KG1 (cell line): ENCODE measurements at places on chromosomes 7 and 10.

DNA sequence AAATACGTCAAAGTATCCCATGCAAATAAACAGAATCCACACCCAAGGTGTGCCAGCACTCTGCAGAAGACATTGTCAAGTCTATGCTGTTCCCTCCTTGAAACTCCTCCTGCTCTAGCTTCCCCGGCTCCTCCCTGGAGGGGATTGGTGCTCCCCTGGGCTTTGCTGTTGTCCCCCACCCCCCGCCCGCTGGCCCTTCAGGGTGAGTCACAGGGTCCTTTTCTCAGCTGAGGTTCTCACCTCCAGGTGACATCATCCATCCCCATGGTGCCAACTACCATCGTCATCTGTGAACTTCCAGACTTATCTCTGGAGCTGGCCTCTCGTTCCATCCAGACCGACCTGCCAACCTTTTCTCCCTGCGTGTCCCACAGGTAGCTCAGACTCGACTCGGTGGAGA, 77.0 kb downstream of the ITIH5 start:
- no peak for DNase-seq

GRCh38 chr7:42692621-42693020, 219.2 kb downstream of the C7orf25 start:
- DNase-seq, result no peak

DNA sequence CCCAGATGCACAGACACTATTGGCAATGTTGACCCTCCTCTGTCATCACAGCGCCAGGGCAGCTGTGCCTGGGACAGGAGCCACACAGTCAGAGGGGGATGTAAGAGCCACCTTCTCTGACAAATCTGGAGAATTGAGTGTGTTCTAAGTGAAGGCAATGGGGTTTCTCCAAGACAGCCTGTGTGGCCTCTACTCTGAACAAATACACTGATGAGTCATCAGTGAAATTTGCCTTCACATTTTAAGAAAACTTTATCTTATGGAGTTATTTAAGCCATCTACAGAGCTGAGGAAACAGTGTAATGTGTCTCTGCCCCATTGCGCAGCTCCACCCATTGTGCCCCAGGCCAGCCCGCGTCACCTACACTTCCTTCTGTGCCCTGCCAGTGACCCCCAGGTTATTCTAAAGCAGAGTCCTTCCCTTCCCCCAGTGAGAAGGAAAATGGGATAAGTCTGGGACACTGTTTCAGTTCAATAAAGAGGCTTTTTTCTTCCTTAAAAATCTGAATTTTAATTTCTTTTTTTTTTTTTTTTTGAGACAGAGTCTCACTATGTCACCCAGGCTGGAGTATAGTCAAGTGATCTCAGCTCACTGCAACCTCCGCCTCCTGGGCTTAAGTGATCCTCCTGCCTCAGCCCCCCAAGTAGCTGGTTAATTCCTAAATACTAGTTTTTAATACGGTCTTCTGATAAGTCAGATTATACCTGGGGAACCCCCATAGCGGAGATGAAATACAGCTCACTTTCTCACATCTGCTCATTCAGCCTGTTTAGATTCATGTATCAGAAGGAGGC, 21.8 kb downstream of the AKR1E2 start:
- no peak for DNase-seq

DNA sequence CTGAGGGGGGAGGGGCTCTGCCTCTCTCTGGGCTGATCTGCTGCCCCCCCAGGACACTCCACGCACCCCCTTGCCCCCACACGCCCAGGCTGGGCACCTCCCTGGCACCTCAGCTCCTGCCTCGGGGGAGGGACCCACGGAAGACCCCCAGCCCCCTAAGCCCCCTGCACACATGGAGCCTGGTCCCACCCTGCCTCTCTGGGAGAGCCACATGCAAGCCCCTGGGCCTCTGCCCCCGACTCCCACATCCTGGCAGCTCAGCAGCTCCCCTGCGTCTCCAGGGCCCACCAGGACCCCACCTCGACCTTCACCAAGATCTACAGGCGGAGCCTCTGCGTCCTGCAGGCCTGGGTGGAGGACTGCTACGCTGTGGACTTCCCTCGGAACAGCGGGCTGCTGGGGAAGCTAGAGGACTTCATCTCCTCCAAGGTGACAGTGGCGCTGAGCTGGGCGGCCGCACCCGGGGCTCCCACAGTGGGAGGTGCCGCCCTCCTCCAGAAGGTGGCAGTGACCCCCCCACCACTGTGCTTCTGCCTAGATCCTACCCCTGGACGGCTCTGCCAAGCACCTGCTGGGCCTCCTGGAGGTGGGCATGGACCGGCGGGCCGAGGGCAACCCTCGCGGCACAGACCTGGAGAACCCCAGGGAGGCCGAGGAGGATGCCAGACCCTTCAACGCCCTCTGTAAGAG, 18.7 kb upstream of the UTF1 start:
- DNase-seq, result no peak

- no peak for DNase-seq
Measured at GRCh38 chr7:1713502-1714484, 43.7 kb downstream of the ELFN1 start.

- no peak for DNase-seq
Measured at GRCh38 chr7:2777898-2778535, 66.1 kb downstream of the GNA12 start.

GRCh38 chr7:24781106-24781505, 23.8 kb upstream of the GSDME start:
- DNase-seq, result no peak

GRCh38 chr10:63618552-63618951, 97.4 kb downstream of the REEP3 start:
- no peak for DNase-seq

GRCh38 chr10:30227481-30227880, 121.6 kb downstream of the MTPAP start:
- DNase-seq, result no peak

DNA sequence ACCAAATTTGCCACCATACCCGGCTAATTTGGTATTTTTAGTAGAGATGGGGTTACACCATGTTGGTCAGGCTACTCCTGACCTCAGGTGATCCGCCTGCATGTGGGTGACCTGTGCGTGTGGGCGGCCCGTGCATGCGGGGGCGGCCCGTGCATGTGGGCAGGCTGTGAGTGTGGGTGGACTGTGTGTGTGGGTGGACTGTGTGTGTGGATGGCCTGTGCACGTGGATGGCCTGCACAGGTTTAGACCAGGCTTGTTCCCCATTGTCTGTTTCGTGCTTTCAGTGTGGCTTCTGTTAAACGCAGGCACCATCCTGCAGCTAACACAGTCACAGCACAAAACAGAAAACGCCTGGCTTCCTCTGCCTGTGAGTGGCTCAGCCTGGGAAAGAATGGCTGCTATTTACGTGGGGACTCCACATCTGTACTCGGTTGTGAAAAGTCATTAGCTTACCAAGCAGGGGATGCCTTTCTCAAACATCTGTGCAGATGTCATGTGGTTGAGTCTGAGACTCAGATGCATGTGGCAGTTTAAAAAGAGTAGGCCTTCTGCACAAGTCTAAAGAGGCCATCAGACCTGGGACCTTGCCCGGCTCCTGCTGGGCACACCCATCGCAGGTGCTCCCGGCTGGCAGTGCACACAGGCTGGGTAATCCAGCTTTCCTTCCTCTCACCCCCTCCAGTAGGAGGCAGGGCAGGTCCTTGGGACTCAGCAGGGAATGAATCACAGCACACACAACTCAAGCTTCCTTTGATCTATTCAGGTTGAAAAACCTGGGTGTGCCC, 91.6 kb downstream of the COBL start:
- DNase-seq, result no peak

GRCh38 chr10:125021686-125022344, 79.9 kb downstream of the ZRANB1 start:
- DNase-seq, result no peak

- DNase-seq, result peak; percentile 74
Measured at GRCh38 chr10:43461950-43462349, 25.0 kb downstream of the ZNF487 start.

GRCh38 chr7:130268463-130269317, 2.0 kb downstream of the CPA2 start:
- no peak for DNase-seq

DNA sequence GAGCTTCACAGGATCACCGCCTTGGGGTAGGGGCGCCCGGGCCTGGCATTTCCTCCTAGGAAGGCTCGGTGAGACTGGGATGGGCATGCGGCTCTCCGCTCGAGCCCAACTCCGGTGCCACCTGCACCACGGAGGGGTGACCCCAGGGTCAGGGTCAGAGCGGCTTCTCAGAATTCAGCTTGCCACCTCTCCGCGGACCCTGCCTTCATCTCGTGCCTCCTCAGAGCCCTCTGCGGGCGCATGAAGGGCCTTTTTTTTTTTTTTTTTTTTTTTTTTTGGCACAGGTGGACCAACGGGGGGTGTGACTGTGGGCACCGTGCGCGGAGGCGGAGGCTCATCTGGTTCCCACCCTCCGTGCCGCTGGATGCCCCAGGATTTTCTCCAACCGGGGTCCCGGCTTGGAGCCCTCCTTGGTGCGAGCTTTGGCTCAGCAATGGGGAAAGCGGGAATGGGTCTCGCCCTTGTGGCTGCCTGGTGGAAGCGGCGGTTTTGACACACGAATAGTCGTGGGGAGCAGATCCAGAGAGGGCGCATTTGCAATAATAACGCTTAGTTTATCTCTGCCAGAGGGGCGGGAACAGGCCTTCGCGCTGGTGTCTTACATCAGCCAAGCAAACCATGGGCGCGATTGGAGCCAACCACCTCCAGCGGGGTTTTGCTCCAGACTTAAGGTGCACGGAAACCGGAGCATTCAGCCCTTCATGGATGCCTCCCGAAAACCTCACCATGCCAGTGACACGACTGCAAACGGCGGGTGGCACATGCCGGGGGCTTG, 5.0 kb upstream of the TNRC18 start:
- DNase-seq, result peak; percentile 56

DNA sequence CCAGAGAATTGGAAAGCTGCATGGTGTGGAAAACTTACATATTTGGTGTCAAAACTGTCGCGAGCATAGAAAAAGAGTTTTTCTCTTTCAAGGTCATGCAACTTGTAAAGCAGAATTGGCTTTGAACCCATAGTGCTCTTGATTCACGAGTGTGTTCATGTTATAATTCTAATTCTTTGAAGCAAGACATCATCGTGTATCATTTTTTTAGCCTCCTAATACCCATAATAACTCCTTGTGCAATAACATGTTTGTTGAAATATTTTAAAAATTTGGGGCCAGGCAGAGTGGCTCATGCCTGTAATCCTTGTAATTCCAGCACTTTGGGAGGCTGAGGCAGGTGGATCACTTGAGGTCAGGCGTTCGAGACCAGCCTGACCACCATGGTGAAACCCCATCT, 4.2 kb downstream of the CCL24 start:
- no peak for DNase-seq

DNA sequence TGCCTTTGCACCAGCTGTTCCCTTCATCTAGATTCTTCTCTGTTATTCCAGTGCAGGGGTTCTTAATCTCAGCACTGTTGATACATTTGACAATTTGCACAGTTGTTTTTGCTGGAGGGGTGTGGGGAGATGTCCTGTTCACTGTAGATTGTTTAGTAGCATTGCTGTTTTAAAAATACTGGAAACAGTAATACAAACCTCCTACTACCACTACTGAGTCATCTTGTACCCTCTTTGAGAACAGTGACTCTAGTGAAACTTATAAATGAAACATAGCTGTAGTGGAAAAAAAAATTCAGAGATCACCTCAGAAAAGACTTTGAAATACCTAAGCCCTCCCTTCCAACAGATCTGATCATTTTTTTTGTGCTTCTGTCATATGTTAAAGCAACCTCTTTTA, 154.8 kb upstream of the TMEM196 start:
- DNase-seq, result no peak

GRCh38 chr7:23533238-23533604, 1.4 kb upstream of the TRA2A start:
- no peak for DNase-seq

GRCh38 chr7:116101704-116102103, 71.1 kb upstream of the TFEC start:
- DNase-seq, result no peak

GRCh38 chr7:105267244-105267643, 121.5 kb downstream of the SRPK2 start:
- no peak for DNase-seq

GRCh38 chr10:114687459-114687858, 29.4 kb upstream of the ABLIM1 start:
- DNase-seq, result no peak

DNA sequence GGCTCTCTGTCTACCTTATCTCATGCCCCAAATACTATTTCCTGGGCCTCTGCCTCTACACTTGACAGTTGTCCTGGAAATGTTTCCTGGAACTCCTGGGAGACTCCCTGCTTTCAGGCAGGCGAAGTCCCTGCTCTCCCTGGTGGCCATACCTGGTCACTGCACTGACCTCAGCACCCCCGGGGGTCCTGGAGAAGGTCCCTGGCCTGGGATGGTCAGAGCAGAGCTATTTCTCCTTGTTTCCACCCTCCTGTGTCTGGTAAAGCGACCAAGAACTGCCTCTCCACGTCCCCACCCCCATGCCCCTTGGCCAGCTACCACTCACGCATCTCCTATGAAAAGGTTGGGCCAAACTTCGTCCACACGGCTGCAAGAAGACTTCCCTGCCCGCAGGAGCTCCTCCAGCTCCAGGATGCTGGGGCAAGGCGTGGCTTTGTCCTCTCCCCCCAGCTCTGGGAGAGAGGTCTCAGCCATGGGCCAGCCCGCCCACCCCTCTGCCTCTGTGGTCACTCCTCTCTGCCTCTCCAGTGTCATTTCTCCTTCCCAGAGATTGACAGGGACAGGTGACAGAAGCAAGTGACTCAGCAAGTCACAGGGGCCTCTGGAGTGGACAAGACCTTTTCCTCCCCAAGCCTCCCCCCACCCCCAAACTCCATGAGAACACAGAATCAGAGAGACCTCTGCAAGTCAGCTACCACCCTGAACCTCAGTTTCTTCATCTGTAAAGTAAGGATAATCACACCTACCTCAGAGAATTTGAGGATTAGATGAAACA, 2.6 kb upstream of the SAMD8 start:
- DNase-seq, result no peak

DNA sequence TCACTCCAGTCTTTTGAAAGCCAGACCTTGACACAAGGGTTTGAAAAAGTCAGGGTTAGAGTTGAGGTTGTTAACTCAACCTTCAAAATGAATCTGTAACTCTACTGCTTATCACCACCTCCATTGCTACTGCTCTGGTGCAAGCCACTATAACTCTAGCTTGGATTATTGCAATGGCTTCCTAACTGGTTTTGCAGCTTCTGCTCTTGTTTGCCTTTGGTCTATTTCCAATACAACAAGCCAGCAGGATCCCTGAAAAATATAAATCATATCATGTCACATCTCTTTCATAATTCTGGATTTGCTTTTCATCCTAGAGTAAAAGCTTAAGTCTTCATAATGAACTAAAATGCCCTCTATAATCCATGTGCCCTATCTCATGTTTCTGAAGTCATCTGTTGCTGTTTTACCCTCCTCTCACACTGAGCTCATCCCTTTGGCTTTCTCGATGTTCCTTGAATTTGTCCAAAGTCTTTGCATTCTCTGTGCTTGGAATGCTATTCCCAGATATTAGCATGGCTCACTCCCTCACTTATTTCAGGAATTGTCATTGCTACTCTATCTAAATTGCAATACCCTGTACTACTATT, 10.9 kb downstream of the TAS2R60 start:
- DNase-seq, result no peak

- no peak for DNase-seq
Measured at GRCh38 chr7:149707448-149707886, 65.9 kb downstream of the ZNF467 start.

- no peak for DNase-seq
Measured at GRCh38 chr10:22560913-22561239, 153.5 kb downstream of the PIP4K2A start.

- no peak for DNase-seq
Measured at GRCh38 chr7:21915140-21915539, 30.6 kb downstream of the CDCA7L start.

GRCh38 chr10:115866691-115867090, 406.3 kb downstream of the GFRA1 start:
- DNase-seq, result no peak

- no peak for DNase-seq
Measured at GRCh38 chr10:77601488-77601887, 36.1 kb downstream of the KCNMA1 start.
